ENCODE measurements at places on chromosomes 6 and 20.

GRCh38 chr20:49631061-49631716 lies 63.3 kb upstream of the PTGIS start:
- DNase-seq: no peak

- DNase-seq: no peak
Measured at GRCh38 chr20:35909176-35909575, 45.1 kb downstream of the SCAND1 start.

DNA sequence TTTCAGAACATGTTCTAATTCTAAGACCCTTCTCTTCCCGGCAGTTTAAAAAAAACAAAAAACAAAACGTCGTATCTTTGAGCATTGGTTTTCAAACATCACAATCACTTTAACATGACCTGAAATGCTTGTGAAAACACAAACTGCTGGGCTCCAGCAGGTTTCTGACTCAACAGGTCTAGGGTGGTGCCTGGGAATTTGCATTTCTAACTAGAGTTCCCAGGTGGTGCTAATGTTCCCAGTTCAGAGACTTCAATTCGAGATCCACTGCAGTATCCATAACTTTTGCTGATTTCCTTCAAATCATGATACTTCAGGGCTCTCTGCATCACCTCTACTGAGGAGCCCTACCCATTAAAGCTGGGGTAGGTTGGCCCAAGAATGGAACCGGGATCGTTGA lies 850 bp upstream of the SMPDL3A start:
- no peak for DNase-seq

DNA sequence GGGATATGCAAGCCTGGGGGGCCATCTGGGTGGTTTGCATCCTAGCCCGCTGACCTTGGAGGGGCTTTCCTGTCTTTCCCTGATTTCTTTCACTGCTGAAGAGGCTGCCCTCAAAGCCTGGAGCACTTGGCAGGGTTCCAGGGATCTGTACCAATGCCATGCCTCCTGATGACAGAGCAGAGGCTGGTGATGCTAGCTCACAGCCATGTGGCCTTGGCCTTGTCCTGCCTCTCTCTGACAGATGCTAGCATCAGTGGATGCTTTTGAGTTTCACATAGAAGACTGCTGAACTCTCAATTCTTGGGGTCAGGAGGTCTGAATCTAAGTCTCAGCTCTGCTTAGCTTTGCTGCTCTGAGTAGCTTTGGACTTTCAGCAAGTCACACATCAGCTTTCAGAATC lies 21.9 kb upstream of the RREB1 start:
- DNase-seq: no peak

GRCh38 chr6:30682143-30683117 lies 4.0 kb downstream of the PPP1R18 start:
- peak; percentile 72 for DNase-seq

DNA sequence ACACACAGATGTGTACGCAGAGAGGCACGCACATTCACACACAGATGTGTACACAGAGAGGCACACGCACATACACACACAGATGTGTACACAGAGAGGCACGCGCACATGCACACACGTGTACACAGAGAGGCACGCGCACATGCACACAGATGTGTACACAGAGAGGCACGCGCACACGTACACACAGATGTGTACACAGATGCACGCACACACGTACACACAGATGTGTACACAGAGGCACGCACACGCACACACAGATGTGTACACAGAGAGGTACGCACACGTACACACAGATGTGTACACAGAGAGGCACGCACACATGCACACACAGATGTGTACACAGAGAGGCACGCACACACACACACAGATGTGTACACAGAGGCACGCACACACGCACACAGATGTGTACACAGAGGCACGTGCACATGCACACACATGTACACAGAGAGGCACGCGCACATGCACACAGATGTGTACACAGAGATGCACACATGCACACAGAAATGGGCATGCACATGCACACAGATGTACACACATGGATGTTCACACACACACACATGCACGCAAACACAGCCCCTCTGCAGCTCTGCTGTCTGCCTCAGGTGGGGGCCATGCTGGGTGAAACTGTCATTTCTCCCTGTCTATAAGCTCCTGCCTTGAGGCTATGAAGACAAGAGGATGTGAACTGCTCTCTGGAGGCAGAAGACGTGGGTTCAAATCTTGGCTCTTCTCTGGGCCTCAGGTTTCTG lies 14.3 kb upstream of the MYT1 start:
- no peak for DNase-seq

DNA sequence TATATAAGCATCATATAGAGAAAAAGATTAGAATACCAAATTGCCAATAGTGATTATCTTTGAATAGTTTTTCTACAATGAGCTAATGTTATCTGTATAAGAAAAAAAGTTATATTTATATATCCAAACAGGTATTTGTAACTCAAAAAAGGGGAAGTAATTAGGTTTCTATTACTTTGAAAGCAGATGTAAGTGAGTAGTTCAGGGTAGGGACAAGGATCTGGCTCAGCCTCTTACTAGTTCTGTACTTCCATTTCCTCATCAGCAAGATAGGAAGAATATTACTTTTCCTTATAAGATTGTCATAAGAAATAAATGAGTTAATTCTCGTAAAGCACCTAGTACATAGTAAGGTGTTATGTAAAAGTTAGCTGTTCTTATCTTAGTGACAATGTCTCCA lies 32.2 kb downstream of the AHI1 start:
- DNase-seq: no peak

DNA sequence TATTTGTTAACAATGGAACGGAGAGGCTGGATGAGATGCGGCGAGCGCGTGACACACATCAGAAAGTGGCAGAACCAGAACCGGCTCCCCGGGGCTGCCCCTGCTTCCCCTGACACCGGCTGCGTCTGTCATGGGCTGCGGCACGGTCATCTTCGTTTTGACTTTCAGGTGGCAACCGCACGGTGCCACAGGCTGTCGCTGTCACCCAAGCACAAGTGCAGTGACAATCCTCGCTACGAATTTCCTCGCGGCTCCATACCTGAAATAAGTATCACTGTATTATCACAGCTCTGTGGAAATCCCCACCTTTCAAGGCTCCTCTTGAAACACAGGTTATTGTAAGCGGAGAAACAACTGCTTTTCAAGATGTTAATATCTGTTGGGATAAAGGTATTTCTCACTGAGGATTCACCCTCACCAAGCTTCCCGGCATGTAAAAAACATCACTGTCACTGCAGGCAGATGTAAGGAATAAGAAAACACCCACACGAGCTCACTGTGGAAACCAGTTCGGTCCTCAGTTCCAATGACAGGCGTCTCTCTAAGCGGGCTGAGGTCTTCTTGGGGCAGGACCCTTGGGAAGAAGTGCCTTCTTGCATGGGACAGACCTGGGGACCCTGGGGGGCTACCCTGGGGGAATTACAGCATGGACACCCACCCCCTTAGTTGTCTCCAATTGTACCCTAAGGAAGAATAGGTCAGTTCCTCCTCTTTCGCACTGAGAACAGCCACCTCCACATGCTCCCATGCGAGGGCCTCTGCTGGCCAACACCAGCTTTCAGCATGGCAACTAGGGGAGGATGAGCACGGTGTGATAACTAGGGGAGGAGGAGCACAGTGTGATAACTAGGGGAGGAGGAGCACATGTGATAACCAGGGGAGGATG lies 86.3 kb downstream of the DACT2 start:
- DNase-seq: no peak

DNA sequence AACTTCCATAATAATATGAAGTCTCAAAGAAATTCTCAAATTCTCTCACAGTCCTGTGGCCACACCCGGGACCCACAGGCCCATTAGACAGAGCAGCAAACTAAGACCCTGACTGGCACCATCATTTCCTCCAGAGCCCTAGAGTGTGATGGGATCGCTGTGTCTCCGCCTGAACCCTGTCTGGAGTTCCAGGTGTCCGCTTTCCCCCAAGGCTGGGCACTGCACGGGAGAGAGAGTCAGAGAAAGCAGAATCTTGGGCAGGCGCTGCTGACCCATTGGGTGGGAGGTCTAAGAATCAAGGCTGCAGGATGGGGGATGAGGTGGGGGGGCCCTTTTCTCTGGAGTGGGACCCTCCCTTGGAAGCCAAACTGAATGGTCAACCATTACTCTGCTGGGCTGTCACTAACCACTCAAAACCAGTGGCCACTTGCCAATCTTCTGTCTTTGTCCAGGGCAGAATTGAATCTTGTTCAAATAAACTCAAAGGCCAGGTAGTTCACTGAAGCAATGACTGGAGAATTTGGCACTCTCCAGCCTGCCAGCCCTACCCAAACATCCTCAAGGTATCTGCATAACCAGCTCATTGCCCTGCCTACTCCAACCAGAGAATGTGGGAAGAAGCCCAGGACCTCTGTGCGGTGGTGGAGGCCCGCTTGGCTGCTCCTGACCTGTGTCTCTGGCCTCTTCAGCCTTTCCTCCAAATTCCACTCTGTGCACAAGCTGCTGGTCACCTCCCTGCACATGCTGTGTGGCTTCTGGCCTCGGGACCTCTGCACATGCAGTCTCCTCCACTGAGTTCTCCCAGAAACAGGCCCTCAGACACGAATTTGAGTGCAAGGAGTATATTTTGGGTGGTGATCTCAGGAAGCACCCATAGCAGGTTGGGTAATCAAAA lies 141.1 kb downstream of the CEBPB start:
- DNase-seq: no peak

- DNase-seq: no peak
Measured at GRCh38 chr6:1729133-1729749, 119.5 kb downstream of the FOXC1 start.

GRCh38 chr6:170178561-170179477 lies 112.1 kb downstream of the DLL1 start:
- peak; percentile 42 for DNase-seq

- DNase-seq: no peak
Measured at GRCh38 chr6:3456395-3456897, 404 bp downstream of the SLC22A23 start.

GRCh38 chr20:41654884-41655283 lies 36.7 kb upstream of the CHD6 start:
- peak; percentile 50 for DNase-seq

Data from right forelimb (tissue), 1 donor.